Endodermal cell (in vitro differentiated cells): ENCODE measurements at places on chromosomes 4 and X. TPM values are rescaled to one million over a fixed set of nuclear protein-coding genes. Genes with fewer than 3 reads are reported as not detected.

- no peak overlapping the region for H3K4me3 ChIP-seq
- no peak for DNase-seq
- no peaks in the 10 kb centered on the region for H3K4me1 ChIP-seq
Observed at GRCh38 chr4:122772311-122772710, 39.8 kb downstream of the BBS12 start.

The C4orf36 gene
- total RNA-seq, result 2.0 and 2.2 TPM in 2 replicates

DNA sequence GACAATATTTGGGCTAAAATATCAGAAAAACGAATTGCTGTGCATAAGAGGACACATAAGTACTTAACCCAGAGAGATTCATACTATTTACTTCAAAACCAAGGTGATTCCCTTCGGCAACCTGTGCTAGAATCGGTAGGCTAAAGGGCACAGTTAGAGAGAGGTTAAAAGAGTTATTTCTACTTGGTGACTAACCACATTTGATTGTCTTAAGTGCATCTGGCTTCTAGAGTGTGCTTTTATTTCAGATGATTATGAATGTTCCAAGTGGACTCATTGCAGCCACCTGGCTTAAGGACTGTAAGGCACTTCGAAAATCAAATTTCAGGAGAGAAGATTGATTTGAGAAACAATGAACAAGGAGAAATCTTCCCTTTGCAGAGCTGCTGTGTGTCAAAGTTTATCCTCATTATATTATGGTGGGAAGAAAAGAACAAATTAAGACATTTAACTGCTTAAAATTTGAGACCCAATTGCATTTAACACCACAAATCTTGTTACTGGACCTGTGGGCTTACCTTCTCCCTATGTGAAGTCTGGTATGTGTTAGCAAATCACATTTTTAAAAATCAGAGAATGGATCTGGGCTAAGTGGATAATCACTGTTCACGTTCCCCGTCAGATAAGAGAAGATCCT is 34.0 kb downstream of the PHOX2B start:
- H3K27me3 ChIP-seq, result peaks cover 43% of the 10 kb centered on the region
- no peak overlapping the region for H3K27ac ChIP-seq
- H3K4me3 ChIP-seq, result no peak overlapping the region

GRCh38 chr4:155759372-155760252 is 791 bp downstream of the GUCY1B1 start:
- no peaks in the 10 kb centered on the region for H3K36me3 ChIP-seq
- peaks cover 33% of the 10 kb centered on the region for H3K27me3 ChIP-seq
- H3K4me1 ChIP-seq, result no peaks in the 10 kb centered on the region
- H3K27ac ChIP-seq, result no peak overlapping the region
- peak; percentile 72 for DNase-seq
- peak overlapping the region; percentile 76 for H3K4me3 ChIP-seq

GRCh38 chrX:15579778-15580747 is 20.7 kb downstream of the ACE2 start:
- DNase-seq, result peak; percentile 56
- no peaks in the 10 kb centered on the region for H3K4me1 ChIP-seq
- H3K36me3 ChIP-seq, result peaks cover 4% of the 10 kb centered on the region
- no peaks in the 10 kb centered on the region for H3K27me3 ChIP-seq
- no peak overlapping the region for H3K27ac ChIP-seq
- H3K4me3 ChIP-seq, result no peak overlapping the region

DNA sequence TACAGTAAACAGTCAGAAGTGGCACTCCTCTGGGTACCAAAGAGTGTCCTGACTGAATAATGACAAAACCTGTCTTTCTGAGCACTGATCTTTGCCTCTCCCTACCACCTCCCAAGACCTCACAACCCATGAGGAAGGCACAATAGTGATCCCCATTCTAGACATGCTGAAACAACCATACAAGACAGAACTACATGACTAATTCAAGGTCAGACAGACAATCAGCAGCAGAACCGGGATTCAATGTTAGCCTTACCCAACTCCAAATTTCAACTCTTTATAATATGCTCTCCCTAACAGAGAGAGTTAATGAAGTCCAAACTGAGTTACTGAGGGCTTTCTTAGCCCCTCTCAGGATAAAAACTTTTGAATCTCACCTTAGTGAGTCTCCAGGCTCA is 71.0 kb downstream of the IRF2 start:
- peaks cover 11% of the 10 kb centered on the region for H3K4me1 ChIP-seq
- no peaks in the 10 kb centered on the region for H3K27me3 ChIP-seq
- H3K36me3 ChIP-seq, result peaks cover 12% of the 10 kb centered on the region
- no peak for DNase-seq
- H3K4me3 ChIP-seq, result no peak overlapping the region
- no peak overlapping the region for H3K27ac ChIP-seq

DNA sequence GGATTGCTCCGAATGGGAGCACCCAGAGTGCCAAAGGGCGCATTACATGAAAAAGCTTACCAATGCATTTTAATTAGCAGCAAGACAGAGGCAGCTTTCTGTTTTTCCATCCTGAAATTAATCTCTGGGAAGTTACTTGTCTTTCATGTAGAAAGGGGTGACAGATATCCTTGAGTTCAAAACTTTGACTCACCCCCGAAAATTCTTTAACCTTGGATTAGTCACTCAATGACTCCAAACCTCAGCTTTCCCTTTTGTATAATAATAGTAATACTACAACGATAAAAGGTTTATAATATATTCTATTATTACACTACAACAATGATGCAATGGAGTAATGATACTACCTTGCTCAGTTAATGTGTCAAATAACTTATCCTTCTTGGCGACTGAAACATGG is 126.3 kb downstream of the ADAMTS3 start:
- no peaks in the 10 kb centered on the region for H3K36me3 ChIP-seq
- H3K4me1 ChIP-seq, result no peaks in the 10 kb centered on the region
- no peak overlapping the region for H3K27ac ChIP-seq
- no peak for DNase-seq
- H3K4me3 ChIP-seq, result no peak overlapping the region

GRCh38 chrX:134907302-134907701 is 83.5 kb upstream of the SMIM10 start:
- peaks cover 5% of the 10 kb centered on the region for H3K36me3 ChIP-seq
- peaks cover 3% of the 10 kb centered on the region for H3K4me1 ChIP-seq
- DNase-seq, result no peak
- H3K4me3 ChIP-seq, result no peak overlapping the region

The CYP4V2 gene
- 1.3 to 2.0 TPM (median 1.6 TPM) in 3 replicates for total RNA-seq

GRCh38 chrX:22536746-22537304 is 264.1 kb downstream of the CBLL2 start:
- no peaks in the 10 kb centered on the region for H3K27me3 ChIP-seq
- no peaks in the 10 kb centered on the region for H3K4me1 ChIP-seq
- H3K27ac ChIP-seq, result no peak overlapping the region

DNA sequence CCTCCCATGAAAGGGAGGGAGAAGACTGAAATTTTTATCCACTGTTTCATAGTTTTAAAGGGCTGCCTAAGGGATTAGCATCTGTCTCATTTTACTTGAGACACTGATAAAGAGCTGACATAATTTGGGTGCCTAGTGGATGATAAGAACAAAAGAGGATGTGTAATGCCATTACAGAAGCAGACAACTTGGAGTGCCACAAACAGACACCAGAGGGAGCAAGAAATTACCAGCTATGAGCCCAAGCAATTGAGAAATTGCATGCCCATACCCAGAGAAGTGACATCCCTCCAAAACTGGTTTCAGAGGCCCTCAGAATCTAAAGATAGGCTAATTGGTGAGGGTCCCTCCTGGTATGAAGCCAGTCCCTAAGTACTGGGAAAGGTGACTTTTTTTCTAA is 38.5 kb upstream of the POU3F4 start:
- H3K4me3 ChIP-seq, result no peak overlapping the region
- DNase-seq, result peak; percentile 69
- H3K27ac ChIP-seq, result no peak overlapping the region
- H3K4me1 ChIP-seq, result no peaks in the 10 kb centered on the region
- H3K36me3 ChIP-seq, result no peaks in the 10 kb centered on the region

DNA sequence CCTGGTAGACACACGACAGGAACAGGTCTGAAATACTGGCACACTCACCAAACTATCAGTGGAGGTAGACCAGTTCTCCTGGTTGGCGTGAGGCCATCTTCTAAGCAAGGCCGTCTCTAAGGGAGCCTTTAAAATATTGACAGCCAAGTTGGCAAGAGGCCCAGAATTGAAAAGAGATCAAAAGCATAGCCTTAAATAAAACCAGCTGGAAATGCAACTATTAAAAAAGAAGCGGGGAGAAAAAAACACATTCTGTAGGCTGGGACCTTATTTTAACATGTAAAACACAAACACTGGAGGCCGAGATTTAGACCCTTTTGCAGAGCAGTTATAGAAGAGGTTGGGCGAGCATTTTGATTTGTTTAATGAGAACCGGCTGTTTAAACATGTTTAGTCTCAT is 233.0 kb upstream of the CLNK start:
- H3K36me3 ChIP-seq, result no peaks in the 10 kb centered on the region
- no peak overlapping the region for H3K27ac ChIP-seq
- H3K4me3 ChIP-seq, result no peak overlapping the region
- DNase-seq, result no peak
- no peaks in the 10 kb centered on the region for H3K27me3 ChIP-seq

- no peaks in the 10 kb centered on the region for H3K27me3 ChIP-seq
- no peak for DNase-seq
- H3K4me3 ChIP-seq, result peak overlapping the region; percentile 94
- peaks cover 5% of the 10 kb centered on the region for H3K4me1 ChIP-seq
- H3K27ac ChIP-seq, result no peak overlapping the region
Observed at GRCh38 chr4:185143601-185143969, 519 bp downstream of the SLC25A4 start.

The TMSB15B gene
- total RNA-seq, result 21.0 TPM in 2 replicates

DNA sequence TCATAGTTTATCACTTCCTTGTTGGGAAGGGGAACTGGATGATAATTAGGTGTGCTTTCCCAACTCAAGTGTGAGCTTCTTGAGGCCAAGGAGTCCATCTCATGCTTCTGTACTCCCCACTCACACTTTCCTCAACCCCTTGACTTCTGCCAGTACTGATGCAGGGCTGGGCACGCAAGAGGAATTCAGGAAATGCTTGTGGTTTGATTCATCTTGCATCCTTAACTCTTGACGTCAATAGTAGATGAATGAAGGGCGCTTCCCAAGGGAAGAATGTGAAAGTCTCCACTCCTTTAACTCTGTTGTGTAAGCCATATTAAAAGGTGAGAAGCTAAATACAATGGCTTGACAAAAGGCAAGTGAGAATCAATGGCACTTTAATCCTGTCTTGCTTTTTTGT is 101.8 kb downstream of the AGTR2 start:
- no peak for DNase-seq
- H3K27me3 ChIP-seq, result no peaks in the 10 kb centered on the region
- H3K4me1 ChIP-seq, result no peaks in the 10 kb centered on the region
- no peak overlapping the region for H3K4me3 ChIP-seq
- H3K27ac ChIP-seq, result no peak overlapping the region
- no peaks in the 10 kb centered on the region for H3K36me3 ChIP-seq

The MAGEA2B gene
- total RNA-seq, result not detected in 3 replicates

DNA sequence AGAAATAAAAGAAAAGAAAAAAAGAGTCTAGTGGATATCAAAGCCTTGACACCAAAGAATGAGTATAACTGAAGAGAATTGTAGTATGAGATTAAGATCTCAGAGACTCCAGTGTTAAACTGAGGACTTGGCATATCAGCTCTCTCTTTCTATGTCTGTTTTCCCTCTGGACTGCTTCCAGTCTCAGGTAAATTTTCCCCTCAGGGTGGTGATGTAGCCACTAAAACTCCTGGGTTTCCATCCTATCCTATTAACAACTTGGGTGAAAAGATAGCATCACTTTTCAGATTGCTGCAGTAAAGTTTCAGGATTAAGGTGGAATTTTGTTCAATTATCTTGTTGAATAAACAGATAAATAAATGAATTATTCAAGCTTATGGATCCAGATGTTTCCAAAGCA is 85.7 kb downstream of the ATP10D start:
- H3K36me3 ChIP-seq, result no peaks in the 10 kb centered on the region
- H3K27ac ChIP-seq, result no peak overlapping the region
- DNase-seq, result no peak
- H3K4me1 ChIP-seq, result no peaks in the 10 kb centered on the region
- H3K4me3 ChIP-seq, result no peak overlapping the region

- no peak overlapping the region for H3K27ac ChIP-seq
- H3K4me1 ChIP-seq, result no peaks in the 10 kb centered on the region
- no peak for DNase-seq
- no peaks in the 10 kb centered on the region for H3K36me3 ChIP-seq
Observed at GRCh38 chrX:49845701-49846403, 16.7 kb downstream of the PAGE4 start.

The RHOXF2B gene
- total RNA-seq, result not detected in 3 replicates

GRCh38 chr4:93957186-93957585 is 128.6 kb downstream of the ATOH1 start:
- no peak for DNase-seq
- H3K4me3 ChIP-seq, result no peak overlapping the region
- H3K27ac ChIP-seq, result no peak overlapping the region
- no peaks in the 10 kb centered on the region for H3K4me1 ChIP-seq
- H3K27me3 ChIP-seq, result no peaks in the 10 kb centered on the region

DNA sequence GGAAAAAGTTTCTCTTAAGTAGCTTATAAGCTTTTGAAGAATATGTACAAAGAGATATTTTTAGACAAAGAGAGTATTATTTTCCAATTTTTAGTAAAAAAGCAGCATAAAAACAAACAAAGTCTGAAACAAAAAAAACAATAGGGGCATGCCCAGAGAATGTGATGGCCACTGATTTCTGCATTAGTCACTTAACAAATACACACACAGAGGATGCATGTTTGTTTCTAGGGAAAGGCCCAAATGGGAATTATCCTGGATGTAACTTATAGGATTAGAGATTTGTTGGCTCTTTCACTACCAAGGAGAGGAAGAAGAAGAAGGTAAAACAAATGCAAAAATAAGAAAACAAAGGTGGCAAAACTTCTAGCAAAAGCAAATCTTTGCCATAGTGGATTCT is 95.9 kb upstream of the SCOC start:
- H3K4me3 ChIP-seq, result no peak overlapping the region
- no peak overlapping the region for H3K27ac ChIP-seq
- H3K4me1 ChIP-seq, result no peaks in the 10 kb centered on the region
- H3K36me3 ChIP-seq, result no peaks in the 10 kb centered on the region

The CCDC149 gene
- 4.9 and 5.0 TPM in 2 replicates for total RNA-seq

DNA sequence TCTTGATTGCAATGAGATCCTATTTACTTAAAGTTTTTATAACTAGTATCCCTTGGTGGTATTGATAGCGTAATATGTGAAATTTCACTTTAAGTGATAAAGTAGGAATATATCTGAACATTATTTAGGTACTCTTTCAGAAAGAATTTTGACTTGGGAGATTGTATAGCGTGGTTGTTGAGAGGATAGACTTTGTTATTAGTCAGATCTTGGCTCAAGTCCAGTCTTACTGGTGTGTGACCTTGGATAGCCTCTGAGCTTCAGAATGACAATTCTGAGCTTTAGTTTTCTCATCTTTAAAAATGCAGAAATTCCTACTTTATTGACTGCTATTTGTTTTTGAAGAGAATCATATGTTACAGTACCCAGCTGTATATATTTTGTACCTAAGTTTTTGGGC is 32.6 kb downstream of the DCK start:
- no peaks in the 10 kb centered on the region for H3K4me1 ChIP-seq
- H3K27ac ChIP-seq, result no peak overlapping the region

The BCORL1 gene
- 28.1 to 33.4 TPM (median 29.9 TPM) in 3 replicates for total RNA-seq
